ENCODE measurements at places on chromosomes 1 and 21.

DNA sequence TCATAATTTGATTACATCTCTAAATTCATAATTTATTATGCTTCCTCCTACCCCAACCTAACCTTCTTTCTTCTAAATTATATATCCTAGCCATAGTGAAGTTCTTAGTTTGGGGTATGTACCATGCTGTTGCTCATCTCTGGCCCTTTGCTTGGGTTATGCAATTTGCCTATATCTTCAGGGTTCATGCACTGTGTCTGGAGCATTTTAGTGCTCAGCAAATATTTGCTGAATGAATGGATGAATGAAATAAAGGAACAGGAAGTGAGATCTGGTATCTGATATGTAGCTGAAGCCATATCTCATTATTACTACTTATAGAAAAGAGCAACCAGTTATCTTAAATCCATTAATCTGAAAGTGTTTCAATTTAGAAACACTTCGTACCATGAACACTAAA lies 137.6 kb downstream of the GPATCH2 start:
- DNase-seq, result no peak

GRCh38 chr1:85137660-85138059 lies 63.2 kb downstream of the SYDE2 start:
- no peak for DNase-seq

DNA sequence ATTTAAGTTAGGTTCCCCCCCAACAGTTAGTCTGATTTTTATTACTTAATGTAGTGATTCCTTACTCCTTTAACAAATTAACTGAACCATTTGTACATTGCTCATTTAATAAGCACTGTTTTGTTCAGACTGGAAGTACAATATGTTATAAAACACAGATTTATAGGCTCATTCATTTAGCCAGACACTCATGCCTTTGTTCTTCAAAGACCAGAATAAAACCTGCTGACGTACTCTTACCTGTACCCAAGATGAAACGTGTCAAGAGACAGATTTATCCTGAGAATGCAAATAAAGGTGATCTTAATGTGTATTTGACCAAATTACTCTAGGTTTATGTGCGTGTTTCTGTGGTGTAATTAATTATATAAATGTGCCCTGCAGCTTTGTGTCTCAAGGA lies 92.8 kb downstream of the INTS7 start:
- DNase-seq, result no peak

DNA sequence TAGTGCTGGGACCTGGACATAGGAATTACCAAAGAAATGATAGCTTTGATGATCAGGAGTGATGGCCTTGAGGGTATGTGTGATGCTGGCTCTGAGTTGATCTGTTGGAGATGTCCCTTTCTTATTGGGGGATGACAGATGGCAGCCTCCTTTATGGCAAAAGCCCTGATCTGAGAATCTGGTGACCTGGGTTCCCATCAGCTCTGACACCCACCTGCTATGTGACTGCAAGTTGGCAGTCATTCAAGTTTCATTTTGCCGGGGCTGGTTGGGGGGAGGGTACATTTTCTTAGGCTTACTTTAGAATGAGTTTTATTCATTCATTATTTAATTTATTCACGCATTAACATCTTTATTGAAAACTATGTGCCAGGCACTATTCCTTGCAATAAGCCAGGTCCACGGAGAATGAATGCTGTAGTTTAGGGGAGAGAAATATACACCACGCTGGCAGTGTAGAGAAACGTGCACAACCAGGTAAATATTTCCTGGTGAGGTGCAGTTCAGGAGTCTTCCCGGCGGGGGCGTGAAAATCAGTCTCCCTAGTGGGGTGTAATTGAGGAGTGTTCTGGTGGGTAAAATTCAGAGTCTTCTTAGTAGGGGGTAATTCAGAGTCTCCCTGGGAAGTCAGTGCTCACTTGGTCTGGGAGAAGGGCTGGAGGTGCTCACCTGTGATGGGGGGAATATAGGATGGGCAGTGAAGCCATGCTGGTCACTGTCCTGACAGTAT lies 401.3 kb downstream of the CAMTA1 start:
- no peak for DNase-seq

GRCh38 chr1:76335882-76336281 lies 261.3 kb downstream of the ST6GALNAC3 start:
- DNase-seq, result no peak

- DNase-seq, result no peak
Observed at GRCh38 chr1:119779869-119780356, 11.2 kb upstream of the HMGCS2 start.
